ENCODE measurements at places on chromosomes 12 and 14.

DNA sequence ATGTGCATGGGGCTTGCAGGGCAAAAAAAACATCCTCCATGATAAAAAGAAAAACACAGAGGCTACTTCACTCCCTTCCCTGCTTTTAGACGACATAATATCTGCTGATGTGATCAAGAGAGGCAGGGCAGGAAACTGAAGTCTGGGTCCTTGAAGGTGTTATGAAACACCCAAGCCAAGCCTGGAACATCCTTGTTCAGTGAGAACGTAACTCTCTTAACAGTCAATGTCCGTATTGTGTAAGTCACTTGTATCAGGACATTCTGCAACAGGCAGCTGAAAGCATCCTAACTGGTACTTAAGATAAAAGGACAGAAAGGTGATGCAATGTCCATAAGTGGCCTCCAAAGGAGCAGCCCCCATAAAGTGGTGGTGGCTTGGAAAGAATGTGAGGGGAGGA, 20.0 kb downstream of the KCNK10 start:
- no peak for DNase-seq

DNA sequence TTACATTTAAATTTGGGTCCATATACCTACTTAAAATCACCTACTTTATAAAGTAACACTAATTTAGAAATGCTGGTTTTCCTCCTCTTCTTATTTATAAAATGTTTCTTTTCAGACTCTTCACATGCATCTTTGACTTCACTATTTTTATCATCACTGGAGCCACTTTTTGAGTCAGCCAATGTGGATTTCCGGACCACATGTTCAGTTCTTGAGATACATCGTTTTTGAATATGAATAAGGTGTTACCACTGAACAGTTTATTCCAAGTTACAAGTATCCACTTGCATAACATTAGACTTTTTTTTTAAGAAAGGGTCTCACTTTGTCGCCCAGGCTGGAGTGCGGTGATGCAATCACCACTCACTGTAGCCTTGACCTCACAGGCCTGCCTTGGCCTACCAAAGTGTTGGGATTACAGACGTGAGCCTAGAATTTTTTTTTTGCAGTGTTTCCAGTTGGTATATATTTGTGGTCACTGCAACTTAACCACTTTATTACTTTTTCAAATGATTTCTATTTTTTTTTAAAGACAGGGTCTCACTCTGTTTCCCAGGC, 5.7 kb downstream of the FNTB start:
- no peak for DNase-seq

GRCh38 chr14:94004015-94004414, 6.9 kb downstream of the CCDC197 start:
- no peak for DNase-seq

- no peak for DNase-seq
Observed at GRCh38 chr12:67431411-67432020, 162.4 kb downstream of the CAND1 start.

DNA sequence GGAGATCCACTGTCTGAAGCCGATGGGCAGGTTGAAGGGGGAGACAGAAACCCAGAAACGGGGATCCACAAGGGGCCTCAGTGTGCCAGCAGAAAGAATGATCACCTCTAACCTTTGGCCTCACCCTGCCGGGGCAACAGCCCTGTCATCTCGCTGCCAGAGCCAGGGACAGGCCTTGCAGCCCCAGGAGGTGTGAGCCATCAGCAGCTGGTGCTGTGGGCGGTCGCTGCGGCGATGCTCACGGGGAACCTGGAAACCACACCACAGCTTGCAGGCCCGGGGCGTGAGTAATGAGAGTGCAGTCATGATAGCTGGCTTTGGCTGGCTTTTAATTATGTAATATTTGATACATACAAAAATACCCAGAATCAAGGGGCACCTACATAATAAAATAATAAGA, 4.7 kb upstream of the TTC7B start:
- peak; percentile 62 for DNase-seq

GRCh38 chr14:77375973-77376770, 722 bp downstream of the TMED8 start:
- DNase-seq, result peak; percentile 23

DNA sequence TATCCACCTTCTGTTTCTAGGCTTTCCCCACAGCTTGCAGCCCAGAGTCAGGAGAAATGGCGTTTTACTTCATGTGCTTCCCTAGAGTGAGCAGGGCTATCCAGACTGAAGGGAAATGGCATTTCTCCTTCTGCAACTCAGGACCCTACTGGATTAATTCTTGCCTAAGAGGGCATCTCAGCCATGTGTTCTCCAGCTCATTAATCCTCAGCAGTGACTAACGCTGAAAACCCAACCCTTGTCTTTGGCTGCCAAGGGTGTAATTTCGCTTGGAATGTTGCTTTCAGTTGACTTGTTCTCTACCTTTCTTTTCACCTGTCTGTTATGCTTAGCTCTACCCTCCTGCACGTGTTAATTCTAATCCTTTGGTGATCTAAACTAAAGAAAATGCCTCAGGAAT, 21.0 kb upstream of the EMP1 start:
- DNase-seq, result no peak

GRCh38 chr14:103890821-103891666, 37.2 kb upstream of the TDRD9 start:
- no peak for DNase-seq

- DNase-seq, result no peak
Observed at GRCh38 chr14:42277840-42278239, 671.2 kb downstream of the LRFN5 start.

GRCh38 chr12:15355766-15356165, 33.5 kb downstream of the PTPRO start:
- no peak for DNase-seq

GRCh38 chr12:123363390-123363739, 1.3 kb downstream of the SBNO1 start:
- no peak for DNase-seq

DNA sequence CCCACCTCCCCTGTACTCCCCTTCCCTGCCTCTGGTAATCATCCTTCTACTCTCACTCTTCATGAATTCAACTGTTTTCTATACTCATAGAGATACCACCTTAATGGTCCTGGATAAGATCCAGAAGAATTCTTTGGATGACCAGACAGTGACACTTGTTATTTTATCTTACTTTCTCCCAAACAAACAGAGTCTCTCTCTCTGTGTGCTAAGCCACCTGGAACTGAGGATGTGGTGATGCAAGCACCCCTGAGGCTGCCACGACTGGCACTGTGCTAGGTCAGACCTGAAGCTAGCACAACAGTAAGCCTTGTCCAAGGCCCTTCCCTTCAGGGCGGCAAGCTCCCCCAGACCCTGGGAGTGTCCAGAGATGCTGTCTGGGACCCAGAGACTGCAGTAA, 250.2 kb downstream of the C12orf50 start:
- DNase-seq, result no peak

DNA sequence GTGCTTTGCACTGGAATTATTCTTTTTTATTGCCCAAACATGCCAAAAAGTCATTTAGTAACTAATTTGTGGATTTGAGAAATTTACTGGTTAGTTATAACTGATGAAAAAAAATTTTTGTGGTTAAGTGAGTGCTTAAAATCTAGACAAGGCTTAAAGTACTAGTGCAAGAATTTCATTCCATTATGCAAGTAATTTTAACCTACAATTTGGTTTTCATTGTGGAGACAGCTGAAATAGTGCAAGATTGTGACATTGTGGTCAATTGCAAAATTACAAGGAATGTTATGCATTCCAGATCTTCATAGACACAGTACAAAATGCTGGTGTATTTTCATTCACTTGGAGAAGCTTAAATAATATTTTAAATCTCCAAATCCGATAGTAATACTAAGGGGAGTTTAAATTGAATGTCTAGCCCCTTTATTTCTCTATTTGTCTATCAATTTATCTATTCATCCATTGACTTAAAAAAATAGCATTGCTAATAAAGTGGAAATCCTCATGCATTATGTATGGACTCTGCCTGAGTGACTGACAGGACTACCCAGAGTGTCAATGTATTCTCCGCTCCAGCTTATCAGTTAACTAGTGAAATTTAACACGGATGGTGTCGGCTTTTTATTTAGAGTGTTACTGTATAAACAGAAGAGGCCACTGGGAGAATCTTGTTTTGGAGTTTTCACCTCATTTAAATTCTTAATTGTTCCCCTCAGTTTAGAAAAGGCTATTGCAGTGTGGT, 125.9 kb downstream of the ALX1 start:
- no peak for DNase-seq

GRCh38 chr12:125330645-125331341, 265.6 kb downstream of the AACS start:
- peak; percentile 59 for DNase-seq

- DNase-seq, result no peak
Observed at GRCh38 chr14:68741477-68741791, 51.4 kb downstream of the ZFP36L1 start.

- DNase-seq, result no peak
Observed at GRCh38 chr12:131105351-131105735, 151.6 kb downstream of the ADGRD1 start.

DNA sequence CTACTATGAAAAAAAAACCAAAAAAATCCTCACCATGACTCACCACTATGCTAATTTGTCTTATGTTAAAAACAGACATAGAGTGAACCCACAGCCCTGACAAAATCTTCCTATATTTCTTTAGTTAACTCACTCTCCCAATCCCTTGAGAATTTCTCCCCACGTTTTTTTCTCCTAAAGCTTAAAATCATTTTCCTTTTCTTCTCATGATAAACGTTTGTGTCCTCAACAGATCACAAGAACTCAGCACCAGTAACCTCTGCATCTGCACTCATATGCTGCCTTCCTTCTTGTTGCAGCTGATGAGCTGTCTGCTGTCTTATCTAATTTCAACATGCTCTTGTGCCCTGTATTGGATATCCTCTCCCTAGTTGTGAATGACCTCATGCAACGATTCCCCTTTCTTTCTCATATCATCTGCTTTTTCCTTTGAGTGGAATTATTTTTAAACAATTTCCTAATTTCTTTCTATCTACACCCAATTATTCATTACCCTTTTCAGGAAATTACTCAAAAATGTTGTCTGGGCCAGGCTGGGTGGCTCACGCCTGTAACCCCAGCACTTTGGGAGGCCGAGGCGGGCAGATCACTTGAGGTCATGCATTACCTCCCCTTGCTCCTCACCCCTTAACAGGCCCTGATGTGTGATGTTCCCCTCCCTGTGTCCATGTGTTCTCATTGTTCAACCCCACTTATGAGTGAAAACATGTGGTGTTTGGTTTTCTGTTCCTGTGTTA, 427.5 kb upstream of the MGAT4C start:
- DNase-seq, result no peak

DNA sequence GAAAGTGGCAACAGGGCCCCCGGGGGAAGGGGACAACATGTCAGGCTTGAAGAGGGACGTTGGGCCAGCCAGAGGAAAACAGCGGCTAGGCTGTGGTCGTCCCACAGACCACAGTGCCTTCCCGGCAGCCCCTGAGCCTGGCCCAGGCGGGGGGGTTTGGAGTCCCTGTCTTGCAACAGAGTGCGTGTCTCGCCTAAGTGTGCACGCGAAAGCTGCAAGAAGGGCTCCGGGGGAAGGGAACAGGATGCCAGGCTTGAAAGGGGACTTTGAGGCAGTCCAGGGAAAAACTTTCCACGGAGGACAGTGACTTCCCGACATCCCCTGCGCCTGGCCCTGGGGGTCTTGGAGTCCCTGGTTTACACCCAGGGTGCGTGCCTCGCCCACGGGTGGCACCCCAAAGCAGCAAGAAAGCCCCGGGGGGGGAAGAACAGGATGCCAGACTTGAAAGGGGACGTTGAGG, 157.5 kb upstream of the ALG10B start:
- DNase-seq, result no peak

- no peak for DNase-seq
Observed at GRCh38 chr14:77599889-77600288, 16.5 kb downstream of the SPTLC2 start.

GRCh38 chr12:113449839-113450238, 21.8 kb downstream of the LHX5 start:
- DNase-seq, result no peak

DNA sequence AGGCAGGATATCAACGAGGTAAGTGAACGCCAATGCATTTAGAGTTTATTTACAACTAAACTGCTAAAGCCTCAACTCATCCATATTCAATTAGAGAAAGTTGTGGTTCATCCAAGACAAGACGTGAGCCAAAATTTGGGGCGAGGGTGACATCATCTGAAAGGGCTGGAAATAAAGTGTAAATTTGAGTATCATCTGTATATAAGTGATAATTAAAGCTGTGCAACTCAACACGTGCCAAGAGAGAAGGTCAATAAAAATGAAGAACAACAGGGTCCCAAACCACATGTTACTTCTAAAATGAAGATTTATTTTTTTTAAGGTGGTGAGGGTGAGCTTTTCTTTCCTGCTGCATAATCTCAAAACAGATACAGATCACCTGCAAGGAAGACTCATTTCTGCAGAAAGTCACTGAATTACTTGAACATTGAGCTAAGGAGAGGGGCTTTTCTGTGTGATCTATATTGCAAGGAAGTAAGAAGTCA, 203.6 kb downstream of the EFCAB11 start:
- DNase-seq, result no peak

- no peak for DNase-seq
Observed at GRCh38 chr14:37579274-37579673, 15.8 kb downstream of the FOXA1 start.

DNA sequence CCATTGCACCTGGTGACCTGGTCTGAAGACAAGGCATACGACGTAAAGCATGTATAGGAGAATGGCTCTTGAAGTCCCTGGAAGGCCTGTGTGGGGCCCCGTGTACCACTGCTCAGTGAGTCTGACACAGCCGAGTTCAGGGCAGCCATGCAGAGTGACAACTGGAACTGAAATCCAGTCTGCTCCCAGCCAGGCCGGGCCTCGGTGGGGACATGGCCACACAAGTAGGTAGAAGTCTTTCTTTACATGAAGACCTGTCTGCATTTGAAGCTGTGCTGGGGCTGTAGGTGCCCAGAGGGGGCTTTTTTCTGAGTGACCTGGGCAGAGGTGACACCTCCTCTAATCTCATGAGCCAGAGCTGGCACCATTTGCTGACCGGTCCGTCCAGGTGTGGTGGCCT, 35.7 kb downstream of the ADGRD1 start:
- no peak for DNase-seq

- no peak for DNase-seq
Observed at GRCh38 chr14:22552001-22552826, 36.8 kb downstream of the DAD1 start.

- DNase-seq, result no peak
Observed at GRCh38 chr12:111792155-111792855, 25.6 kb downstream of the ALDH2 start.

DNA sequence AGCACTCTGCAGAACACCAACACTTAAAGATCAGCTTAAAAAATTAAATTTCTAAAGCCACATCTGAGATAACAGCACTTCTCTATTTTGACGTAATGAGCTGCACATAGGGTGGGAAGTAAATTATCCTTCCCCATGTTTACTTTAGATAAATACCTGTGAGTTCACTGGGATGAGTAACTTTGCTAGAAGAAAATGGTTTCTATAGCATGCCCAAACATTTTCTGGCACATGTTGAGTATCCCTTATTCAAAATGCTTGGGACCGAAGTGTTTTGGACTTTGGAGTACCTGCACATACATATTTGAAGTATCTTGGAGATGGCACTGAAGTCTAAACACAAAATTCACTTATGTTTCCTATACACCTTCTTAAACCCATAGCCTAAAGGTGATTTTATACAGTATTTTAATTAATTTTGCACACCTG, 6.6 kb downstream of the SLC38A2 start:
- no peak for DNase-seq

- DNase-seq, result no peak
Observed at GRCh38 chr14:63745858-63746425, 18.1 kb upstream of the SGPP1 start.

- no peak for DNase-seq
Observed at GRCh38 chr12:69355363-69356028, 4.0 kb upstream of the YEATS4 start.

- no peak for DNase-seq
Observed at GRCh38 chr14:65414961-65415589, 2.5 kb downstream of the FUT8 start.
